ENCODE measurements at places on chromosomes 5 and 9.

DNA sequence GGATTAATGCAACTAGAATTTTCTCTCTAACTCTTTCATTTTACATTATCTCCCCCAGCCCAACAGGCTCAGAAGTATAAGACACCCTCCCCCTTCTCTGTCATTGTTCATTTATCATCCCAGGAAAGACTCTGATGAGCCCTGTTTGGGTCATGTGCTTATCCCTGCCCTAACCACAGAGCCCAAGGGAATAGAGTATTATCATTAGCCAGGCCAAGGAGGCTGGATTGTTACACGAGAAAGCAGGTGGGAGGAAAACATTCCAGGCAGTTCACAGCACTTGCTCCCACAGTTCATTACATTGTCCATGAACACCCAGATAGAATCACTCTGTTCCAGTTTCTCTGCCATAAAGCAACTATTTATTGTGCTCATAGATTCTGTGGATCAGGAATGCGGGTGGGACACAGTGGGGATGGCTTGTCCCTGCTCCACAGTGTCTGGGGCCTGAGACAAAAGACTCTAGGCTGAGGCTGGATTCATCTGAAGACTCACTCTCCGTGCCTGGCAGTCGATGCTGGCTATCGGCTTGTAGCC is 59.5 kb upstream of the TMEM215 start:
- DNase-seq = no peak

- DNase-seq = no peak
Observed at GRCh38 chr5:163893281-163893680, 387.9 kb downstream of the MAT2B start.

- DNase-seq = no peak
Observed at GRCh38 chr9:99977033-99977792, 70.8 kb downstream of the STX17 start.

DNA sequence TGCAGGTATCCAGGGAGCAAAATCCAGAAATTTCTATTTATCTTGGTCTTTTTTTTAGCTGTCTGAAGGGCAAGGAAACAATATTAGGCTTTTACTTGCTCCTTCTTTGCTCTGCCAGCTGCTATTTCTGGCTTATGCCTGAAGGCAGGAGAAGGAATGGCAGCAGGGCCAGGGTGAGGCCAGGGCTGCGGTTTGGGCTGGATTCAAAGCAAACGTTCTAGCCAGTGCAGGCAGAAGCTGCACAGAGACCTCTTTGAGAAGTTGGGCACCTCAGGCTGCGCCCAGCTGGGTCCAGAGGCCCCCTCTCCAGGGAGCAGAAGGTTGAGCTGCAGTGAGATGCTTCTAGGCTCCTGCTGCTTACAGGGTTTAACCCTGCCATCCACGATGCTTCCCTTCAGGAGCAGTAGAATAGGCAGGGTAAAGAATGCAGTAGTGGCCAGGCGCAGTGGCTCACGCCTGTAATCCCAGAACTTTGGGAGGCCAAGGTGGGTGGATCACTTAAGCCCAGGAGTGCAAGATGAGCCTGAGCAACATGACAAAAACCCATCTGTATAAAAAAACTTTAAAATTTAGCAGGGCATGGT is 201.2 kb downstream of the ADCY2 start:
- DNase-seq = no peak

DNA sequence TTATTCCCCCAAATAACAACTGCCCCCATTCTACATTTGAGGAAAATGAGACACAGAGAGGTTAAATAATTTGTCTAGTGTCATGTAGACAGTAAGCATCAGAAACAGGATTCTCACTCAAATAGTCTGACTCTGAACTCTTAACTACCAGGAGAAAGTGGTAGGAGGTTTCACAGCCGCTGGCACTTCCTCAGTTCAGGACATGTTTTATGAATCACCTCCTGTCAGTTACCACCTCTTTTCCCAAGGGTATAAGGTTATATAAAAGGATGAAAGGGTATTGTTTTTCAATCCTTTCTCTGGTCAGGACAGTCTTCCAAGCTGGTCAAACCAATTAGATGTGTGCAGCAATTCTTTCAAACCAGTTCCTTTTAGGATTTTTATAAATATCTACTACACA is 52.1 kb downstream of the TSSK1B start:
- DNase-seq = no peak

DNA sequence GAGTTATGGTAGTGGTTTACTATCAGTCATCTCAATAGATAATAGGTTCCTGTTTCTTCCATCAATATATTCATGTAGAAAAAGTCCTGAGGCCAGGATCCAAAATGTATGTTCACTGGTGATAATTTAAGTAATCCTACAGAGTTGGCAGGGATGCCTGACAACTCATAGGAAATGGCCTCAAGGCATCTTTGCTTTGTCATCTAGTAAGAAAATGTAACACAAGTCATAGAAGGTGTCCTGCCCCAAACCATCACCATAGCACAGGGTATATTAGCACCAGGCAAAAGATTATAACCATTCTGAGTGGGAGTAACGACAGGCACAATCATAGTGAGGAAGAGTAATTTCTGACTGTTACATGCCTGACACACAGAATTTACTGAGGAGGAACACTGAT is 257.0 kb downstream of the TMEM167A start:
- no peak for DNase-seq

GRCh38 chr9:33166231-33167083 is 679 bp downstream of the B4GALT1 start:
- peak; percentile 47 for DNase-seq

GRCh38 chr5:154513669-154514084 is 35.6 kb upstream of the HAND1 start:
- DNase-seq = no peak

- DNase-seq = peak; percentile 22
Observed at GRCh38 chr9:133782157-133783130, 44.3 kb upstream of the SARDH start.

DNA sequence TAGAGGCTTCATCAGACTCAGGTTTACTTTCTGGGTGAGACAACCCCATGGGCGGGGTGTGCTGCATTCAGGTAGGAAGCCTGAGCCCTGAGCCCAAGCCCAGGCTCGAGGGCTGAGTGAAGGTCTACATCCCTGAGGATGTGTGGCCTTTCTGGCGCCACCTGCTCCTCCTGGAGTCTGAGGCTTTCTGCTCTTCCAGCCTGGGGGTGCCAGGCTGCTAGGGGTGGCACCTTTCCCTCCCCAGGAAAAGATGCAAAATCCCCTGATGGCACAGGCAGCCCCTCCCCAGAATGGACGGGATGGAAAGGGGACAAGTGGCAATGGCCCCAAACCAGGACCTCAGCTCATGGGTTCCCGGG is 44.4 kb upstream of the PRRC2B start:
- DNase-seq = no peak

DNA sequence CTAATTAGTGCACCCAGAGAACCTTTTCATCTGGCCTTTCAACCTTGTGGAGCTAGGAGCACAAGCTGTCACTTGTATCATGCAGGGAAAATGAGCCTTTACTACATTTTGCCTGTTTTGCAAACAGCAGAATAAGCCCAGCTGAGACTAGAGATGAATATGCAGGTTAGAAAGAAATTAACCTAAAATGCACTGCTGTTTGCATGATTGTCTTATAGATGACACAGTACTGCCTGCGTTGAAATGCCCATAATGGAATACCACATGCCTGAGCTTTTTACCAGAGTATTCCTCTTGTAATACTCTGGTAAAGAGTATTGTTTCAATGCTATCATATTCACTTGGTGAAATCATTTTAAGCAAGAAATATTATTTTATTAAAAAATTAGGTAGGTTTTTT is 90.7 kb downstream of the SNX24 start:
- no peak for DNase-seq

DNA sequence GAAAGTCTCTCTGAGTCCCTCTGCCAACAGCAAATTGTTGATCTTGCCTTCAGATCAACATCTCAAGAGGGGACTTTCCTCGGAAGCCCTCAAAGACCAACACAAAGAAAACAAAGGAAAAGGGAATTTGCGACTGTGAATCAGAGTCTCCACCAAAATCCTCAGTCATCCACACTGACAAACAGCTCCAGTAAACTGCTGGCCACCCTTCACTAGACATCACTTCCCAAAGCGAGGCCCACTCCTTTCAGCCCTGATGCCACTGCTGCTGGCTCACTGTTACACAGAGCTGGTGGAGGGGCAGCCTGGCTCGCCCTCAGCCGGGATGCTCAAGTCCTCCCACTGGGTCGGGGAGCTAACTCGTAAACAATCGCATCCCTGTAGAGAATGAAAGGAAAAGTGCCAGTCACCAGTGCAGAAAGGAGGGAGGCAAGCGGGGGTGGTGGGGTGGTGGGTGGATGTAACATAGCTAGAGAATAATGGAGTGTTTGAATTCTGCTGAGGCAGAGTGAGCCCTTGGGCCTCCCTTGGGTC is 1.3 kb downstream of the FGF1 start:
- no peak for DNase-seq

DNA sequence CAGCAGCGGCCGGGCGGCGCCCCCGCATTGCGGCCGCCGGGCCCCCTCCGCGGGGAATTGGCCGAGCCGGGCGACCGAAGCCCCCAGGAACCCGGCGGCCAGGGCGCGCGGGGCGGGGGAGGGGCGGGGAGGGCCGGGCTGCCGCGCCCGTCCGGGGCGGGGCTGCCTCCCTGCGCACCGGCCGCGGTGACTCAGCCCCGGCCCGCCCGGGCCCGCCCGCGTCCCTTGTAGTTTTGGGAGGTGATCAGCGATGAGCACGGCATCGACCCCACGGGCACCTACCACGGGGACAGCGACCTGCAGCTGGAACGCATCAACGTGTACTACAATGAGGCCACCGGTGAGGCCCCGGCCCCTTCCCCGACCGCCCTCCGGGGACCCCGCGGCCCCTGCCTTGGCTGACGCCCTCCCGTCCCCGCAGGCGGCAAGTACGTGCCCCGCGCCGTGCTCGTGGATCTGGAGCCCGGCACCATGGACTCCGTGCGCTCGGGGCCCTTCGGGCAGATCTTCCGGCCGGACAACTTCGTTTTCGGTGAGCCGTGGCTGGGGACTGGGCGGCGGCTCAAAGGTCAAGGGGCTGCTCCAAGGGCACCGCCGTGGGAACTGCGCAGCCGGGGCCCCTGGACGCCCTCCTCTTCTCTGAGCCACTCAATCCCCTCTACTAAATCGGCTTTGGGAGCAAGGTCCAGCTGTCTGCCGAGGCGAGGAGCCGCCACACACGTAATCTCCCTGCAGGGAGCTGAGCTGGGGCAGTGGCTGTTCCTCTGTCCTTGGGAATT is 592 bp downstream of the TUBB4B start:
- DNase-seq = peak; percentile 71

- no peak for DNase-seq
Observed at GRCh38 chr5:66324357-66324756, 180.3 kb downstream of the SREK1 start.

- DNase-seq = no peak
Observed at GRCh38 chr5:78058625-78059024, 235.9 kb downstream of the AP3B1 start.

DNA sequence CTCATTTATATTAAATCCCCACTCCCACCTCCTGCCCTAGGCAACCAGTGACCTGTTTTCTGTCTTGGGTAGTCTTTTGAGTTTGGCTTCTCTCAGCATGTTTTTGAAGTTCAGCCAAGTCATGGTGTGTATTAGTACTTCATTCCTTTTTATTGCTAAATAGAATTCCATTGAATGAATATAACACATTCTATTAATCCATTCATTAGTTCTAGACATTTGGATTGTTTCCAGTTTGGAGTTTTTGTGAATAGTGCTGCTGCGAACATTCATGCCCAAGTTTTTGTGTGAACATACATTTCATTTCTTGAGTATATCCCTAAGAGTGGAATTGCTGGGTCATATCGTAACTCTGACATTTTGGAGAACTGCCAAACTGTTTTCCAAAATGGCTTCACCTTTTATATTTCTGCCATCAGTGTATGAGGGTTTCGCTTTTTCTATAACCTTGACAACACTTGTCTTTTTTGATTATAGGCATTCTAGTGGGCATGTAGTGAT is 2.7 kb downstream of the ZNF346 start:
- no peak for DNase-seq

GRCh38 chr5:160303690-160304089 is 8.7 kb downstream of the CCNJL start:
- DNase-seq = no peak

- DNase-seq = no peak
Observed at GRCh38 chr5:11072568-11072967, 311.5 kb upstream of the DAP start.

GRCh38 chr9:88256216-88256615 is 117.9 kb upstream of the SPATA31C2 start:
- DNase-seq = no peak

GRCh38 chr9:112028242-112029221 is 131.9 kb downstream of the UGCG start:
- DNase-seq = peak; percentile 3

DNA sequence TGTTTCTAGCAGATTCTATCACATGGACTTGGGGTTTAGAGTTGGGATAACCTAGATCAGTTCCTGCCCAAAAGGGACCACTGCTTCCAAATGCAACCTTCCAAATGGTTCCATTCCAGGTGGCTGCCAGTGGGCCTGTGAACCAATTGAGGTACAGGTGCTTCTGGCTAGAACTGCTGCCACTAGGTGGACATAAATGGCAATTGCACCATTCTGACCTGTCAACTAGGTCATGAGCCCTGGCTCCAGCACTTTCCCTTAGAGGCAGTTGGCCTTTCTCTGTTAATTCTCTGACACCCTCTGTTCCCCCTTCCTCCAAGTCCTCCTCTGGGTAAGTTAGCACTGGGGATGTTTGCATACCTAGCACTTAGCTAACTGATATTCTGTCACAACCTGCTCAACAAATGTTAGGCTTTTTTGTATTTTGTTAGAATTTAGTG is 16.6 kb upstream of the HEMGN start:
- peak; percentile 22 for DNase-seq

DNA sequence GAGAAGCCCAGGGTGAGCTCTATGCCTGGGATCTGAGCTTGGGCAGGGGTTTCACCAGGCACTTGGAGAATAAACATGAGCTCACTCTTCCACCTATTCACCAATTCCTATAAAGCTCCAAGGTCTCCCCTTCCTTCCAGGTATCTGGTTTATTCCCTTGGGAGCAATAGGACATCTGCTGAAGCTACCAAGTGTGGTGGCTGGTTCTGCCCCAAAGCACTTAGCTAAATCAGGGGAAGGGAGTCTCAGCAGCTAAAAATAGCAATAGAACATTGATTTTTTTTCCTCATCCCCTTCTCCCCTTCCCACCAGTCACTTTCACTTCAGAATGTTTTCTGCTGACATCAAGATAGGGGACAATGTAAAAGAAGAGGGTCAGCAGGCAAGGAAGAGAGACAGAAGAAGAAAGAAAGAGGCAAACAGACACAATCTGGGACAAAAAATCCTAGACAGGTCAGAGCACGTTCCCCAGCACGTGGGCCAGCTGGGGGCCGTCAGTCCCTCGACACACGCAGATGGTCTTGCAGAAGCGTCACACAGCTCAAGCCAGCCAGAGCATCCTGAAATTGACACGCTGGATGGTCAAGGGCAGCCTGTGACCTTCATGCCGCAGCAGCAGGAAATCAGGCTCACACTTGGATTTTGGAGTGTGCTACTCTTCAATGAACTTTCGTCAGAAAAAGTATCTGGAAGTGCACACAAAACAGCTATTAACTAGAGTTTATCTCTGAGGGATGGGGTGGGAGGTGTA is 176.0 kb downstream of the ZNF608 start:
- DNase-seq = no peak

DNA sequence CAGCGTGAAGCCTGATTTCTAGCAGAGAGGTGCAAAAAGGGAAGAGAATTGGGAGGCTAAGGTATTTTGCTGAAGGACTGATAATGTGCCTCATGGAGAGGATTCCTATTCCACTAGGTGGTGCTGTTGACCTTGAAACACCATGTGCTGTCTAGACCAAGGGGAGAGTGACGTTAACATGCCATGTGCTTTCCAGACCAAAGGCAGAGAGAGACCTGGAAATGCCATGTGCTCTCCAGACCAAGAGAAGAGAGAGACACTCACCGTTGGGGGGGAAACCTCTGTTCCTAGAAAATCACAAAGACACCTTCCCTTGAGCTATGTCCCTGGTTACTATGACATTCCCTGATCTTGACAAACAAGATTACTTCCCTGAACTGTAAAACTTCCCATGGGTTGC is 286.0 kb upstream of the TUSC1 start:
- no peak for DNase-seq
